RCC 7860 (cell line): ENCODE measurements at places on chromosomes 6 and 20.

DNA sequence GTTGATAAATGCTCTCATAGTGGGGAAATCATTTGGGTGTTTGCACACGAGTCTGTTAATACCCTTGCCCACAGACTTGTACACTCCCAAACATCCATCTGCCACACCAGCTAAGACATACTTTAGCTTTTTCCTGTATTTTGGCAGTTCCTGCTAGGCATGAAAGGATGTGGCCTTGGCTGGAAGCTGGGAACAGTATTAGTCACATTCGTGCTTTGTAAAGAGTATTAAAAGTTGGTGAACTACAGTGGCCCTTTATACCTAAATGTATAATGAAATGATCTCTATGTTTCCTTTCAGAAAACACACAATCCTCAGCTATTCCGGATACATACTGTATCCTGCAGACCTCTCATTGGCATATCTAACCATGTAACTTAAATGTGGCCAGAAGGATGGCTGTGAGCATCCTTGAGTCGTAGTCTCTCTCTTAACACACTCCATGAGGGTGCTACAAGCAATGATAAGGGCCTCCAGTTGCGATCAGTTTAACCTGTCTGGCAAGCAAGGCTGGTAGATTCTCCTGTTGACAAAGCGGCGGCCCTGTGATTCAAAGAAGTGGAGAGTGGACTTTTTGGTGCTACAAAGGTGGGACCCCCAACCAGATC lies 1.5 kb downstream of the LEMD2 start:
- DNase-seq: no peak

GRCh38 chr6:151917531-151918329 lies 110.2 kb downstream of the ESR1 start:
- no peak for DNase-seq

GRCh38 chr20:51594236-51595057 lies 51.9 kb upstream of the NFATC2 start:
- DNase-seq: no peak

DNA sequence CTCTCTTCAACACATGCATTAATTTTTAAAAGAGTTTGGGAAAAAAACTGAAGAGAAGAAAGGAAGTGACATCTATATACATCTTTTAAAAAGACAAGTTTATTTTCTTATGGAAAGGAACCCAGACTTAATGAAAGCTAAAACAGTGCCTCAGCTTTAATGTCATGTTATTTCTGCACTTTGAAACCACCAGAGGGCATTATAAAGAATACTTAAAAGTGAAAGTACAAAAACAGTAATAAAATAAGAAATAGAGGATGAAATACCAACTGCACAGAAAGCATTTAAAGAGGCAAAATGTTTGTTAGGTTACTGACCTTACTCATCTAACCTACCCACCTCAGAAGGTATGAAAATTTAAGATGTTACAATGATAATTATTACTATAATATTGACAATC lies 98.8 kb downstream of the HUS1B start:
- DNase-seq: no peak

DNA sequence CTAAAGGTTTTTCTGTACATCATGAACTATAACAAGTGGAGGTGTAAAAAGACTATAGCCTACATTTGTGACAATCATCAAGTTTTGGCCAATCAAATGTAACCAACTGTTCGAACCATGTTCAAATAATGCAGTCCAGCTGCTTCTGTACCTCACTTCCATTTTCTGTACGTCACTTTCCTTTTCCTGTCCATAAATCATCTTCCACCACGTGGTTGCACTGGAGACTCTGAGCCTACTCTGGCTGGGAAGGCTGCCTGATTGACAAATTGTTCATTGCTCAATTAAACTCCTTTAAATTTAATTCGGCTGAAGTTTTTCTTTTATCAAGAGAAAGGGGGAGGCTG lies 270.4 kb upstream of the JARID2 start:
- DNase-seq: no peak

GRCh38 chr6:168177103-168177891 lies 98.3 kb upstream of the FRMD1 start:
- no peak for DNase-seq
